ENCODE measurements at places on chromosomes 7 and 10. TPM values are rescaled to one million over a fixed set of nuclear protein-coding genes. Genes with fewer than 3 reads are reported as not detected.

Gene DOCK4
- total RNA-seq: 6.1 TPM

Gene KNDC1
- total RNA-seq: 0.14 TPM

Gene TEX36
- total RNA-seq: not detected

Gene CNPY1
- not detected for total RNA-seq

Gene SPDYE1
- total RNA-seq: not detected

Gene AOAH
- total RNA-seq: 1.1 TPM

Gene ARHGEF35
- 8.2 TPM for total RNA-seq

Gene FAM131B
- total RNA-seq: 0.18 TPM

Gene ACBD7
- total RNA-seq: not detected

Gene SPDYE2
- 0.12 TPM for total RNA-seq

Gene ZNF736
- total RNA-seq: 6.0 TPM

Gene C10orf53
- not detected for total RNA-seq

Gene TRA2A
- total RNA-seq: 47.6 TPM

Gene FAM204A
- total RNA-seq: 37.2 TPM

Gene MPP7
- total RNA-seq: 14.9 TPM

Gene FAM13C
- 3.0 TPM for total RNA-seq

Gene GPR26
- not detected for total RNA-seq

Gene GIMAP7
- 5.3 TPM for total RNA-seq

Gene PPP1R9A
- total RNA-seq: 32.4 TPM

Gene MRPS24
- total RNA-seq: 72.2 TPM

Gene ELFN1
- 0.69 TPM for total RNA-seq

Gene NUTM2A
- 1.8 TPM for total RNA-seq

Gene MMD2
- not detected for total RNA-seq

Gene CALHM1
- total RNA-seq: 0.16 TPM

All from pancreas (tissue), 10 donors.